Astrocyte (in vitro differentiated cells and primary cell): ENCODE measurements at places on chromosomes 3 and 15. TPM values are rescaled to one million over a fixed set of nuclear protein-coding genes. Genes with fewer than 3 reads are reported as not detected.

TUSC7 gene
- not detected in 2 replicates for total RNA-seq

CHRM5 gene
- 0.07 TPM in 1 of 2 replicates, not detected in the other for total RNA-seq

FSTL1 gene
- total RNA-seq: 1,010 and 1,056 TPM in 2 replicates

STRIT1 gene
- total RNA-seq: not detected in 2 replicates

GXYLT2 gene
- 62.6 and 92.0 TPM in 2 replicates for total RNA-seq

FAM81A gene
- 0.73 and 0.94 TPM in 2 replicates for total RNA-seq

PAK6 gene
- 0.38 and 1.1 TPM in 2 replicates for total RNA-seq

TM4SF18 gene
- 4.0 and 5.6 TPM in 2 replicates for total RNA-seq

SCAANT1 gene
- total RNA-seq: not detected in 2 replicates

FOXL2NB gene
- total RNA-seq: 3.9 and 5.2 TPM in 2 replicates

EXD1 gene
- 0.07 TPM in 1 of 2 replicates, not detected in the other for total RNA-seq

EDEM1 gene
- total RNA-seq: 62.7 and 65.4 TPM in 2 replicates

SNX22 gene
- total RNA-seq: 0.19 and 0.27 TPM in 2 replicates

- H3K4me3 ChIP-seq: no peak overlapping the region
- no peaks in the 10 kb centered on the region for H3K36me3 ChIP-seq
These were observed 125.9 kb downstream of the ATP10A start for GRCh38 chr15:25737218-25737643.

GRCh38 chr15:92158426-92158825 is 235.3 kb upstream of the ST8SIA2 start:
- no peak overlapping the region for H3K4me3 ChIP-seq
- H3K27ac ChIP-seq: no peak overlapping the region
- H3K27me3 ChIP-seq: no peaks in the 10 kb centered on the region
- H3K36me3 ChIP-seq: no peaks in the 10 kb centered on the region

GRCh38 chr3:11522398-11522715 is 121.4 kb downstream of the VGLL4 start:
- DNase-seq: no peak
- no peak overlapping the region for H3K4me3 ChIP-seq
- no peak overlapping the region for H3K27ac ChIP-seq
- no peaks in the 10 kb centered on the region for H3K36me3 ChIP-seq

DNA sequence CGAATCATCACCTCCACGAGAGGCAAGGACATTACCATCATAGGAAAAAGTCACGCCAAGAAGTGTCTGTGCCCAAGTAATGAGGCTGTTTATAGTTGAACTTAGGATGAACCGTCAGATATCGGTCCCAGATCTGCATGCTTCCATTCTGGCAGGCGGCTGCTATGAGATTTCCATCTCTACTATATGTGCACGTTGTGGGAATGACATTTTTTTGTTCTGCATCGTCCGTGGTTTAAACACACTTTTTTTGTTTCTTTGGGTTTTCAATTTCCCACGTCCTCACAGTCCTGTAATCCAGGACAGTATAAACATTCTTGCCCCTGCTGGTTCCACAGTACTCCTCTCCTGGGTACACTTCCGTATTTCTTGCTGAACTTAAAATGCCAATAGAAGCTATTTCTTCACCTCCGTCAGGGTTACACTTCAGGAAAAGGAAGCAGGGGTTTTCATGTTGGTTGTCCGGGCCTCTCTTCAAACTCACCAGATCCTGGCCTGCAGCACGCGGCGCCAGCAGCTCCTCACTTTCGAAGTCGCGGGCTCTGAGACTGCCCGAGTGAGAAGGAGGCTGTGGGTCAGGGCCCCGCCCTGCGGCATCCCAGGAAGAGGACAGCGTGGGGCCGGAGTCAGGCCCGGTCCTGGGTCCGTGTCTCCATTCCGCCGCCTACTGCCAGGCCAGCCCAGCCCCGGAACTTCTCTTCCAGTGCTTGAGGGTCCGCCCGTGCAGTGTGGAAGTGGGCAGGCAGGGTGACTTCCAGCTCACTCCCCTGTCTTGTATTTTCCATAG is 9.8 kb upstream of the TM4SF4 start:
- H3K4me1 ChIP-seq: peaks cover 26% of the 10 kb centered on the region
- no peak for DNase-seq
- no peak overlapping the region for H3K4me3 ChIP-seq
- H3K27ac ChIP-seq: no peak overlapping the region
- no peaks in the 10 kb centered on the region for H3K36me3 ChIP-seq

- no peak overlapping the region for H3K4me3 ChIP-seq
- no peak overlapping the region for H3K27ac ChIP-seq
These were observed 1.9 kb upstream of the NR2E3 start for GRCh38 chr15:71808311-71809020.

DNA sequence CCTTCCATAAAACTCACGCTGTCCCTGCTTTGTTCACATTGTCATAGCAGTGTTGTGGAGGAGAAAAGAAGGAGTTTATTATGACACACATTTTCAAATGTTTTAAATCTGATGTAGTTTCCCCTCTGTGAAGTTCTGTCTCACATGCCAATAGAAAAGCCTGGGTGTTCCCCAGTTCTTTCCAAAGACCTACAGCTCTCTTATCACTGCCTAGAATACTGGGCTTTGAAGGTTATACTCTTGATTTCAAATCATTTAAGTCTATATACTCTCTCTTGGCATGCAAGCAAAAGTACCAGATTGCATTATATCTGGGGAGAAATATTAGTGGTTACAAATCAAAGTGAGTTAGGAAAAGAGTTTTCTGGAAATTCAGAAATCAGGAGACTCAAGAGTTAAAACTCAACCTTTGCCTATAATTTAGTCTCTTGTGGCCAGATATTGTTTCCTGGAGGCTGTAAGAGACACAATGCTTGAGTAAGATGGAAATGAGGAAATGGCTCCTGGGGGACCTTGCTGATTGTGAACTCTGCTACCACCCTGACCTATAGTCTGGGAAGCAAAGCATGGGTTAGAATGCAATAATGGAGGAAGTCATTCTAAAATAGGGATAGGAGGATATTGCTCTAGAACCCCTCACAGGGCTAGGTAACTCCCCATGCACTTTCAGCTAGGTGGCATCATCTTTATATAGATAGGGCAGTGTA is 182.8 kb downstream of the KCNAB1 start:
- no peaks in the 10 kb centered on the region for H3K36me3 ChIP-seq
- no peaks in the 10 kb centered on the region for H3K27me3 ChIP-seq
- H3K27ac ChIP-seq: no peak overlapping the region
- H3K4me3 ChIP-seq: no peak overlapping the region
- H3K4me1 ChIP-seq: peaks cover 16% of the 10 kb centered on the region
- DNase-seq: no peak

- no peak overlapping the region for H3K4me3 ChIP-seq
- no peaks in the 10 kb centered on the region for H3K27me3 ChIP-seq
- no peak for DNase-seq
These were observed 31.1 kb upstream of the NR2E3 start for GRCh38 chr15:71779073-71779797.

DNA sequence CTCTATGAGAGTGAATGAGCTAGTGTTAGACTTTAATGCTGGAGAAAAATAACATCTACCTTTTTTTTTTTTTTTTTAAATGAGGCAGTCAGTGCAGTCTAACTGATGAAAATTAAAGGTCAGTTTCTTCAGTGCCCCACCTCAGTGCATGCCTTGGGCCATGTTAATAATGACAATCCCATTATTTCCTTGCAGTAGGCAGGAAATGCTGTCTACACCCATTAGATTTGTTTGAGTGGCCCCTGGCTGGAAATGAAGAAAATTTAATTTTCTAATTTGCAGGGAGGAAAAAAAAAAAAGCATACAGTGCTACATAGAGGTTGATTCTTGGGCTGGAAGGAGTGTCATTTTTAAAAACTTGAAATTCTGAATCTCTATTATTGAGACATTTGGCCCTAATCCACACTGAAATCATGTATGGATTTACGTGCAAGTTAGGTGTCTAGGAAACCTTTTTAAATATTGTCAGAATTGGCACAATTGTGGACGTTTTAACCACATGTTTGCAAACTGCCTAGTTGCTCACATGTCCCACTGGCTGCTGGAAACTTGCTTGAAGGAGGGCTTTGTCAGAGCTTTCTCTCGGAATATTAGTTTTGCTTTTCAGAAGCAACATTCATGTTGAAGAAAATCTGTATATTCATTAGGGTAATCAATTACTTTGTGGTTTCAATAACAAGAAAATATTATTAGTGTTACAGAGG is 18.4 kb downstream of the FNDC3B start:
- no peaks in the 10 kb centered on the region for H3K27me3 ChIP-seq
- H3K36me3 ChIP-seq: peaks cover 12% of the 10 kb centered on the region

DNA sequence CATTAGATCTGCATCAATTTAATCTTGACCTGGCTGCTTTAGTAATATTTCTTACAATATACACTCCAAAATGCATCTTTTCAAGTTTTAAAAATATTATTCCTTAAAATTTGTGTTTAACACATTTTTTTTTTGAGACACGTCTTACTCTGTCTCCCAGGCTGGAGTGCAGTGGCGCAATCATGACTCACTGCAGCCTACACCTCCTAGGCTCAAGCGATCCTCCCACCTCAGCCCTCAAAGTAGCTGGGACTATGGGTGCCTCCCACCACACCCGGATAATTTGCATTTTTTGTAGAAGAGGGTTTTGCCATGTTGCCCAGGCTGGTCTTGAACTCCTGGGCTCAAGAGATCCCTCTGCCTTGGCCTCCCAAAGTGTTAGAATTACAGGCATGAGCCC is 73.6 kb downstream of the ETV5 start:
- no peak for DNase-seq
- no peak overlapping the region for H3K27ac ChIP-seq
- H3K36me3 ChIP-seq: no peaks in the 10 kb centered on the region
- H3K4me1 ChIP-seq: no peaks in the 10 kb centered on the region
- no peaks in the 10 kb centered on the region for H3K27me3 ChIP-seq

GRCh38 chr15:61558172-61559136 is 329.4 kb upstream of the RORA start:
- no peaks in the 10 kb centered on the region for H3K36me3 ChIP-seq
- no peak overlapping the region for H3K4me3 ChIP-seq
- H3K27me3 ChIP-seq: peaks cover 4% of the 10 kb centered on the region
- H3K4me1 ChIP-seq: peaks cover 10% of the 10 kb centered on the region
- no peak for DNase-seq
- no peak overlapping the region for H3K27ac ChIP-seq

GRCh38 chr3:136750897-136751315 is 1.3 kb downstream of the STAG1 start:
- no peaks in the 10 kb centered on the region for H3K27me3 ChIP-seq
- H3K4me1 ChIP-seq: peaks cover 21% of the 10 kb centered on the region
- H3K4me3 ChIP-seq: peak overlapping the region; percentile 73
- H3K27ac ChIP-seq: peak overlapping the region; percentile 97
- H3K36me3 ChIP-seq: no peaks in the 10 kb centered on the region

GRCh38 chr3:157914882-157915281 is 191.3 kb downstream of the SHOX2 start:
- DNase-seq: no peak
- H3K4me3 ChIP-seq: no peak overlapping the region
- no peaks in the 10 kb centered on the region for H3K4me1 ChIP-seq
- H3K27ac ChIP-seq: no peak overlapping the region
